Inflammatory macrophage treated with lipopolysaccharide for 4 hours (primary cell): ENCODE measurements at places on chromosomes 1 and 21.
A peak's percentile ranks its signal among the peaks of the same experiment; 100 is the strongest.

DNA sequence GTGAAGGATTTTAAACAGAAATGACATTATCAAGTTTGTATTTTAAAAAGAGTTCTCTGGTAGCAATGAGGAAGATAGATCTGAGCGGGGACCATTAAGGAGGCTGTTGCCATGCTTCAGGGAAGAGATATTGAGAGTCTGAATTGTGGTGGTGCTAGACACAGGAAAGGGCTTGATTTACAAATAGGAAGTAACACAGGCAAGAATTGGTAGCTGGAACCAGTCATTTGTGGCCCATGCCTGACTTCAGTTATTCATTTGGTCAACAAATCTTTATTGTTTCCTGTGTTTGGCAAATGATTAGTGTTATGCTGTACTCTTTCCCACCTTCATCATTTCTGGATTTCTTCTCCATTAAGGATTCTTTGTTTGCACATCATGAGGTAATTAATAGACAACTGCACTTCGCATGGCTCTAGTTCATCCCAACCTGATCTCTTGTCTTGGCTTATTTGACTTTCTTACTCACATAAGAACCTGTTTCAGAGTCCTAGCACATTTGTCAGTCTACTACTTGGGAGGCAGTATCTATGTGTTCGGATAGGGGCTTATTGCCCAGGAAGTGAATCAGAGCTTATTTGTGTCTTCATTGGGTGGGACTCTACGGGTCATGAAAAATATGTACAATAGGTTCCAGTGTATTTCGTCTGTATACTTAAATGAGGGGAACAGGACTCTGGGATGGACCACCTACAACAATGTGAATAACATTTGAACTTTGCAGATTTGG lies 32.3 kb downstream of the EEIG2 start:
- peak; percentile 48 for DNase-seq

DNA sequence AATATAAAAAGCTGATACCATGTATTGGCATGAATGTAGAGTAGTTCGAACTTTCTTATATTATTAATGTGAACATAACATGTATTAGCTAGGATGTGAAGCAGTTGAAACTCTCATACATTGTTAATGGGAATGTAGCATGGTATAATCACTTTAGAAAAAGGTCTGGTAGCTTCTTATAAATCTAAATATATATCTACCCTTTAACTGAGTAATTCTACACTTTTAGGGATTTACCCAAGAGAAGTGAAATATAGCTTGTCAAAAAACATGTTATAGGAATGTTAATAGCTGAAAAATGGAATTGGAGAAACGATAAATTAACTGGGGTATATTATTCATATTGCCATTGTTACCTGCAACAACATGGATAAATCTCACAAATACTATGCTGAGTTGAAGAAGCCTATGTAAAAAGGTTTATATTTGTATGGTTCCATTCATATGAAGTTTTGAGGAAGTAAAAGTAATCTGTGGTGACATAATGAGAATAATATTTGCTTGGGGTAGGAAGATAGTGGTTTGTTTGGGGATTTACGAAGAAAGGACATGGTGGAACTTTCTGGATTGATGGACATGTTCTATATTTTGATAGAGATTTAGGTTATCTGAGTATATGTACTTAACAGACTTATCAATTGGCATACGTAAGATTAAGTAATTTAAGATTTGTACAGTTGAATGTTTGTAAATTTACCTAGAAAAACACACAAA lies 76.6 kb downstream of the MAST2 start:
- DNase-seq: peak; percentile 42

DNA sequence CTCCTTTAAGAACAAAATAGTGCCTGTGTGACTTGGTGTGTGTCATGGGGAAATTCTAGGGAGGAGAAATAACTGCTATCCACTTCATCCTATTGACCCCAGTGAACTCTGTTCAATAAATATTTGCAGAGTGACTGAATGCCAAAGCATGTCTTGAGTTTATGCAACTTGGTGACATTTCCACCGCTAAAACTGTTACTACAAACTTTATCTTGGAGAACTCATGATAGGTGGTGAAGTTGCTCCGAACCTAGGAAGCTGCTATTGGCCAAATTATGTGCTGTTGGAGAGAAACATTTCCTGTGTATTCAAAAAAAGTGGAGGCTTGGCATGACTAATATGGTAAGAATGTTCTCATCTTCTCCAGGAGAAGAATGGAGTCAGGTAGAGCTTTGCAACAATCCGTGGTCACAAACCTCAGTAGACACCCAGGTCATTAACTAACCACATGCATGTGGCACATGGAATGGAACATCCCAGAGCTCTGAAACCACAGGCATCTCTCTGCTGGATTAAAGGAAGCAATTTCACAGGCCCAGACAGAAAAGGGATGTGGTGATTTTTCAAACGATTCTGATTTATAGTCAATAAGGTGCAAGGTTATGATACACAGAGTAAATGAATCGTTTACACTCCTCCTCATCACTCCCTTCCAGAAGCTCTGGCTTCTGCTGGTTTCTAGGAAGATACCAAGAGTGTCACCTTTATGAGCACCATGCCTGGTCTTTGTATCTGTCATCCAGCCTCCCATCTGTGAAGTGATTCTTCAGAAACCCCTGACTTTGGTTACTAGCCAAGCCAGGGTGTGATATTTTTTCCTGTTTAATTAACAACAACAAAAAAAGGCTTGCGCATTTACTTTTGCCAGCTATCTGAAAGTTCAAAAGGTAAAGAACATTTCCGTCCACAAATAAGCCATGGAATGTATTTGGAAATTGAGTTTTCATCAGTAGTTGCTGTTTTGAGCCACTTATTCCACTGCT lies 361.1 kb downstream of the TGFB2 start:
- no peak for DNase-seq

GRCh38 chr1:53656747-53657530 lies 82.0 kb downstream of the GLIS1 start:
- DNase-seq: no peak

GRCh38 chr1:66147226-66147835 lies 354.6 kb downstream of the PDE4B start:
- DNase-seq: no peak

- no peak for DNase-seq
Observed at GRCh38 chr1:158932171-158932570, 819 bp downstream of the PYHIN1 start.

DNA sequence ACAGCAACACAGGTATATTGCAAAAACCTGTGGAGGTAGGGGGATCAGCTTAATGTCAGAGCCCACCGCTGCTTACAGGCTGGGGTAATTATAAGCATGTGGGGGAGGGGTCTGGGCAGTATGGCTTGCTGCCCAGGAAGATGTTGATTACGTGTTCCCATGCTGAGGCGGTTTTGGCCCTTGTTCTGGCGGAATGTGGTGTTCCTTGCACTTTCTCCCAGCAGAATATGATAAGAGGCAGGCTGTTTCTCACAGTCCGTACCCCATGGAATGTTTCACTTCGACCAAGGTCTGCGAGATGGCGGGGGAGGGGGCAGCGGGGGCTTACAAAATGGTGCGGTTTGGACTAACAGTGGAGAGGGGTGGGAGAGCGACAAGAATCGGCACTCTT lies 9.8 kb upstream of the HPCAL4 start:
- no peak for DNase-seq

DNA sequence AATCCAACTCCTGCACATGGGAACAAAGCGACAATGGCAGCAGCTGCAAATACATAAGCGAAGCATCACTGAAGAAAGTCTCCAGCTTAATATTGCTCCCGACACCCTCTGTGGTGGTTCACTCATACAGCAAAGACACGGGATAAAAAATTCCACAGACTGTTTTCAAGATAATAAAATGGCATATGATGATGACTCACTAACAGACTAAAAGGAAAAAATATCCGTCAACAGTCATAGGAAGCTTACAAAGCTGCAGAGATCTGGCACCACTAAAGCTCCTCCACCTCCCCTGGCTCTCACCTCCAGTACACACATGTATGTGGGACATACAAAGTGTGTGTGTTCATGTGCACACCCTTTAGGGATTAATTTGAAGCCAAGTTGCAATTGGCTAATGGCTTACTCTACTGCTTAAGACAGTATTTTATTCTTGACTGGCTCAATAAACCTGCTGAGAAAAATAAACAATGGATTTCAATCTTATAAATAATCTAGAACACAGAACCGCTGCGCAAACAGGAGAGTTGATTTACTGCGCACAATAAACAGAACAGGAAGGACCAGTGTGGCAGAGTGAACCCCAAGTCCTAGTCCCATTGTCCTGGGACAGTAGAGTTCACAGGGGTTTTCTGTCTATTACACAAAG lies 94.4 kb downstream of the SLC45A1 start:
- DNase-seq: no peak

GRCh38 chr1:33259879-33260278 lies 3.6 kb downstream of the ZNF362 start:
- no peak for DNase-seq

DNA sequence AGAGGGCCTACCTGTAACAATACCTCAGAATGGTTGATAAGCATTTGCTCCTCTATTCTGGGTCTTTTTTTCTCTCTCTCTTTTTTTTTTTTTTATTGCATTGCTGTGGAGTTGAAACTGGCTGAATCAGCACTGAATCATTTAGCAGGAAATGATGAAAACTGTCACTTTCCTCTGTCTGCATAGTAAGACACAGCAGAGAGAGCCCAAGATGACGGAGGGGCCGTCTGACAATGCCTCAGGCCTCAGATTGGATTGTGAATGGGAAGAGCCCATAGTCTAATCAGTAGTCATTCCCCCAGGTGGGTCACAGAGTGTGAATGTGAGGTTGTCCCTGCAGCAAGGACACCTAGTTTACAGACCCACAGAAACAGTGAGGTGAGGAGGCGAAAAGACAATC lies 193.2 kb upstream of the PLXNA2 start:
- DNase-seq: peak; percentile 47

GRCh38 chr1:199226163-199226562 lies 587.3 kb downstream of the PTPRC start:
- DNase-seq: peak; percentile 80

- DNase-seq: no peak
Observed at GRCh38 chr1:67724928-67725560, 40.0 kb downstream of the GADD45A start.

DNA sequence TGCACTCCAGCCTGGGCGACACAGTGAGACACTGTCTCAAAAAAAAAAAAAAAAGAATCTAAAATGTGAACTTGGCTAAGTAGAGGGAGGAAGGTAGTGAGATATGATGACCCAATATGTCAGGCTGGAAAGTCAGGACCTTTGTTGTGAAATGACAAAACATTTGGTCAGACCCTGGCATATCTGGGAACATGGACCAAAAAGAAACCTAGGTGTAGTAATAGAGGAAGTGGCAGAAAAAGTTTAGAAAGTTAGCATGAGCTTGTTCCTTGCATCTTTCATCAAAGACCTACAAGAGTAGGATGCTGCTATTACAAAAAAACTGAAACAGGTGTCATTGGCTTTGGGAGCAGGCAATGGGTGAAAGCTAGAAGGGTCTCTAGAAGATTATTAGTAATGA lies 7.3 kb upstream of the S100A3 start:
- DNase-seq: no peak

DNA sequence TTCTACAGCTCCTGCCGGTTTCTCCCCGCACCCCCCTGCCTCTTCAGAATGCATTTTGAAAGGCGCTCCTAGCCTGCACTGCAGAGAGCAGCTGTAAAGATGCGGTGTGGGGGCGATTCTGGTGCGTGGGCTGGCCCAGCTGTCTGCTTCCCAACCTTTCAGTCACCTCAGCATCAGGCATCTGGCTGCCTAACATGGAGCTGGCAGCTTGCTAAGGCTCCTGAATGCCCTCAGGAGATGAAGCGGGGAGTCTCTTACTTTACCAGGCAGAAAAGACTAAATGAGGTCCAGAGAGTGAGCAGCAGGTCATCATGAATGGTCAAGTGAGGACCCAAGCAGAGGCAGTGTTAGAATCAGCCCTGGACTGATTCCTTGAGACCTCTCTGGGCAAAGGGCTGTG lies 8.7 kb downstream of the IER5 start:
- DNase-seq: no peak

- no peak for DNase-seq
Observed at GRCh38 chr1:33725037-33725436, 138.8 kb upstream of the HMGB4 start.

GRCh38 chr21:44596068-44596725 lies 3.9 kb upstream of the KRTAP10-6 start:
- DNase-seq: no peak

GRCh38 chr1:242828828-242829227 lies 304.3 kb upstream of the PLD5 start:
- DNase-seq: no peak

- DNase-seq: no peak
Observed at GRCh38 chr21:32807717-32808380, 36.3 kb upstream of the PAXBP1 start.

GRCh38 chr1:226980122-226980560 lies 40.0 kb downstream of the COQ8A start:
- no peak for DNase-seq

DNA sequence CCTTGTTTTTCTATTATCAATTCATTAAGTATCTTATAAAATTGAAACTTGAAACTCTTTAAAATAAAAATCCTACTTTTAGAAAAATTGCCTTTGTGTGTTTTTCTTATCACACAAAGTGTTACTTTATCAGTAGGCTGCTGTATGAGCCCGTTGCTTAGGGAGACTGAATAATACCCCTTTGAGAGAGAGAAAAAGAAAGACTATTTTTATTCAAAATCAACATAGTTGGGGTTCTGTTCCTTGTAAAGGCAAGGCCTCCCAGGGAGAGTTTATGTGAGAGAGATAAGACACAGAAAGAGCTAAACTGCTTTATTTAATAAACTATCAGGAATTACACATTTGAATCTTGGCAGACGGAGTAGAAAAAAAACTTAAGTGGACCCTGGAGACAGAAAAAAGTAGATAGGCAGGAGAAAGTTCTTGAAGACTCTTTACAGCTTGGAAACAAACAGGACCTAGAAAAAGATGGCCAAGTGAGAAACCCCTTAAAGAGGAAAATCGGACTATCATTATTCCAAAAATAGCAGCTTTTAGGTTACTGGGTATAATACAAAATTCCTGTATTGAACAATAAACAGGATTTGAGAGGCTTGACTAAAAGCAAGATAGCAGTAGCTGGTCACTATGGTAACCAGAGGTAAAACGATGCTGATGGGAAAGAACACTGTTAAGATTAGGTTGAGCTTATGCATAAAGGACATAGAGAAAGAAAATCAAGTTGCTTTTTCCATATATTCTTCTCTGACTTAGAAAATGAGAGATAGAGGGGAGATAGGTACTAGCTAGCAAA lies 170.9 kb downstream of the LRRC7 start:
- DNase-seq: no peak
